ENCODE measurements at places on chromosomes 1 and 21.

GRCh38 chr1:206742719-206743383, 27.7 kb upstream of the IL19 start:
- no peak for DNase-seq

GRCh38 chr1:192580351-192580962, 4.9 kb downstream of the RGS1 start:
- DNase-seq, result peak; percentile 82

- DNase-seq, result peak; percentile 64
Measured at GRCh38 chr1:113307771-113308445, 82.4 kb upstream of the MAGI3 start.

- no peak for DNase-seq
Measured at GRCh38 chr1:12485231-12486058, 132.6 kb downstream of the DHRS3 start.

GRCh38 chr1:51847294-51847920, 31.1 kb downstream of the NRDC start:
- DNase-seq, result no peak

GRCh38 chr1:236393681-236394481, at the start of gene EDARADD:
TSS of gene EDARADD (plus strand) at chr1:236394286. CDS start at chr1:236394445, 159 bp downstream.
- peak; percentile 11 for DNase-seq

- no peak for DNase-seq
Measured at GRCh38 chr1:29971703-29972102, 735.4 kb downstream of the PTPRU start.

- DNase-seq, result no peak
Measured at GRCh38 chr1:228210076-228210651, 2.3 kb downstream of the OBSCN start.

DNA sequence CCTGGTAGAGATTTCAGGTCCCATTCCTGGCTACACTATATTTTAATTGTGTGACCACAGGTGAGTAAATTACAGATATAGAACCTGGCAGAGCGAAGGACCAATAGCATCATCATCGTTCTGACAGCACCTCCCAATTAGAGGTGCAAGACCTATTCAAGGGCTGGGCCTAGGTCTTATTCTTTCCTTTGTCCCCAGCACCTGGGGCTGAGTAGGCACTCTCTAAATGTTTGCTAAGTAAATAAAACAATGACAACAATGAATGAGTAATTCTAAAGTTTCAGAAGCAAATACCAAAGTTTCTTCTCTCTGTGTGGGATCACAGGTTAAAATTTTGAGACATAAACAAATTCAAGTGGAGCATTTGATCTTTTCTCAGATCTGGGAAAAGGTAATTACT, 32.7 kb downstream of the BEND5 start:
- no peak for DNase-seq

GRCh38 chr1:229037806-229038405, 233.0 kb upstream of the RAB4A start:
- no peak for DNase-seq

GRCh38 chr1:110464340-110464739, 13.4 kb downstream of the PROK1 start:
- DNase-seq, result peak; percentile 53

- DNase-seq, result no peak
Measured at GRCh38 chr1:243447844-243448243, 192.0 kb downstream of the SDCCAG8 start.

GRCh38 chr1:191675856-191676783, 482.1 kb upstream of the RGS18 start:
- no peak for DNase-seq

GRCh38 chr1:22953740-22954141, 18.9 kb downstream of the LACTBL1 start:
- DNase-seq, result no peak

DNA sequence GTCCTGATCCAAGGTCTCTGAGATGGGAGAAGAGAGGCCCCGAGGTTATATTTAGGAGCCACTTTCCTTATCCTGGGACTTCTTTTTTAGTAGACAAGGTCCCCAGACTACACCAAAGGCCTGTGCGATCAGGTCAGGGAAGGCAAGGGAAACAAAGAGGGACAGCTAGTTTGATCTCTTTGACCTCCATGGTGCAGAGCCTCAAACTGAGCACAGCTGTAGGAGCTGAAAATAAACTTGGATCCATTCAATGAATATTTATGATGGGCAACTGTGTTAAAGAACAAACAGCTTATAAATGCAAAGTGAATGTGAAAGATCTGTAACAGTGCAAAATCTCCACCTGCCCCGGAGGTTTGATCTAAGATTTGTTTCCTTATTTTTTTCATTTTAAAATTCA, 256.6 kb downstream of the DYRK1A start:
- DNase-seq, result no peak

DNA sequence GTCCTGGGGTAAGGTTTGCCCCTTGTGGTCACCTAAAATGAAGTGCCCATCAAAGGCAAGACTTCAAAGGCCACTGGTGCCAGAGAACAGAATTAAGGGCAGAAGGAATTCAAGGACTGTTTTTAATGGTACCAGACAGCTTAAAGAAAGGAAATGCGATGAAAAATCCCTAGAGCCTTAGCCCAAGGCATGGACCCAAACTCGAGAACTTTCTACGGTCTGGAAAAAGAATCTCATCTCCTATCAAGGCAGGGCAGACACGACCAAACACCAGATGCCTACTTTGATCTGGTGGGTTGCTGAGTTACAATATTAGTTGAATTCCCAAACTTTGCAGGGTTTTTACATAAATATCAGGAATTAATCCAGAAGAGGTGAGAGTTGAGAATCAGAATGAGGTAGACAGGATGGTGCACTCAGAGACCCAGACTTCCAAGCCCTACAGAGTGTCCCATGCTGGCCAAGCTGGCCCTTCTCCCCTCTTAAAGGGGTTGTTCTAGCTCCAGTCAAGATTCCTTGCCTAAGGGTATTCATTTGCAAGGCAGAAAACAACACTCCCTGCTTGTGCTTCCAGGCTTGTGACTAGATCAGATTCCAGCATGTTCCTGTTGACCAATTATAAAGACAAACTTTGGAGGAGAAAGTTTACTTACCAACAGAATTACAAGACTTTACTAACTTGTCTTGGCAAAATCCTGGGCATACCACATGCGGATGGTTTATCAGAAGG, 48.0 kb downstream of the EDN2 start:
- no peak for DNase-seq

- peak; percentile 90 for DNase-seq
Measured at GRCh38 chr1:151892190-151892589, 17.1 kb downstream of the THEM4 start.

GRCh38 chr1:218938259-218938658, 235.4 kb upstream of the LYPLAL1 start:
- DNase-seq, result peak; percentile 22

GRCh38 chr1:10774615-10775310, 21.7 kb downstream of the CASZ1 start:
- no peak for DNase-seq

DNA sequence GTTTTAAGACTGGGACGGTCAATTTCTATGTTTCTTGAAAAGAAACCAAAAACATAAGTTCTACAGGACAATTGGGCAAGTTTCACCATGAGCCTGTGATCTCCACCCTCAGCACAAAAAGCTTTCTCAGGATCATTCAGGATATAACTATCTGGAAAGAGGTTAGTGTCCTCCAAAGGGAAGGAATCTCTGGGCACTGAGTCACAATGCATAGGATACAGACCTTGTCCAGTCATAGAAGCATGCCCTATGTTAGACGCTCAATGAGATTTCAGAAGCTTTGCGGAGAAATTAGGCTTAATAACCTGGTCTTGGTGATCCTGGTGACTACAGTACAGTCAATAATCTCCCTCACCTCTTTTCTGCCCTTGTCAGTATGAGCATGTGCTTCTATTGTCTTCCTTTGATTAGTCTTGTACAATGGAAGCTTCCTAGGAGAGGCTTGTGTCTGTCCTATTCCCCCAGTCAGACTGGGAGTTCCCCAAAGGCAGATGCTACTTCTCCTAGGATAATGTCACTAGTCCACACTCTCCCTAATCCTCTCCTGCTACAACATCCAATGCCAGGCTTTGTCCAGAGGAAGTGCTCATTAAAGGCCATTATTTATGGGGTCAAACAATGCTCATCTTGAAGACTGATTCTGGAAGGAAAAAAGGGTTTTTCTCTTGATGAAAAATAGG, 97.4 kb downstream of the KCNH1 start:
- DNase-seq, result no peak

DNA sequence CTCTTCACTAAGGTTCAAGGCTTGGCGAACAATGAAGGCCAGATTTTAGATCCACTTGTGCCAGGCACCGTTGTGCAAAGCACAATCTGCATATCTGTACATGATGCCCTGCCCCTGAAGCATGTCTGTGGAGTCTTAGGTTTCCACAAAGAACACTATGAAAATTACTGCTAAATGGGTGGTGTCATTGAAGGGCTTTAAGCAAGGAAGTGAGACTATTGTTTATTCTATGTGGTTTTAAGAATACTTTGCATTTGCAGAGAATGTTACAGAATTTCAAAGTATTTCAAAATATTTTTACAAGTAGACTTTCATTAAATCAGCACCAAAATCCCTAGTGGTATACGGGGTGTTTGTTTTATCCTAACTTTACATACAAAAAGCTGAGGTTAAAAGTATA, 8.8 kb downstream of the TSEN15 start:
- no peak for DNase-seq

DNA sequence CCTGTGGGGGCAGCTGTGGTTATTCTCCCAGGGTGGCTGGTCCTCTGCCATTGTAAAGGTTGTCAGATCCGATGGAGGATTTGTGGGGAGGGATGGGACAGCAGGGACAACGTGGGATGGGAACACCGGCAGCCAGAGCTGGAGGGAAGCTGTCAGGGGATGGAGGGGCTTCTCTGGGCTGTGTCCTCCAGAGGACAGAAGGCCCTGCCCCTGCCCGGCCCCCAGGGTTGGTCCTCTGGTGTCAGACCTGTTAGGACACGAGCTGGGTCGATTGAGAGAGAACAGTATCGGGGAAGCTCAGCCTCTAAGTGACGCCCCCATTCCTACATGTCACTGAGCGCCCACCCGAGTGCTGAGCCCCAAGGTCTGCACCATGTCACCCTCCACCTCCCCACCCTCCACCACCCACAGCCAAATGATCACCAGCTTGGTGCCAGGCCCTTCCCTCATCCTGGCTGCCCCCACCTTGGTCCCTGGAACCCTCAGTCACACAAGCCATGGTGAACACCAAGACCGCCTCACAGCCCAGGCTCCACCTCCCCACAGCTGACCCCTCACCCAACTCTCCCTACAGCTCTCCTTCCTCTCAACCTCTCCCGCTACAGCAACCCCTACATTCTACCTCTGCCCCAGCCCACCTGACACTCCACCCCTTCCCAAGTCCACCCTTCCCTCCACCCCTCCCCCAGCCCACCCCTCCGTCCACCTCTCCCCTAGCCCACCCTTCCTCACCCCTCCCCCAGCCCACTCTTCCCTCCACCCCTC, 244.4 kb downstream of the MATN1 start:
- no peak for DNase-seq

- peak; percentile 77 for DNase-seq
Measured at GRCh38 chr1:66316464-66317247, 217.3 kb upstream of the SGIP1 start.

- DNase-seq, result peak; percentile 26
Measured at GRCh38 chr1:226654046-226654667, 84.9 kb downstream of the ITPKB start.

- DNase-seq, result no peak
Measured at GRCh38 chr1:55289614-55290013, 74.5 kb upstream of the USP24 start.

GRCh38 chr1:48619539-48619938, 147.5 kb upstream of the SPATA6 start:
- DNase-seq, result no peak

- no peak for DNase-seq
Measured at GRCh38 chr1:912740-913301, 10.9 kb upstream of the SAMD11 start.

GRCh38 chr1:234722904-234723720, 113.1 kb upstream of the IRF2BP2 start:
- peak; percentile 94 for DNase-seq

- DNase-seq, result no peak
Measured at GRCh38 chr1:54459726-54460191, 53.6 kb upstream of the SSBP3 start.

DNA sequence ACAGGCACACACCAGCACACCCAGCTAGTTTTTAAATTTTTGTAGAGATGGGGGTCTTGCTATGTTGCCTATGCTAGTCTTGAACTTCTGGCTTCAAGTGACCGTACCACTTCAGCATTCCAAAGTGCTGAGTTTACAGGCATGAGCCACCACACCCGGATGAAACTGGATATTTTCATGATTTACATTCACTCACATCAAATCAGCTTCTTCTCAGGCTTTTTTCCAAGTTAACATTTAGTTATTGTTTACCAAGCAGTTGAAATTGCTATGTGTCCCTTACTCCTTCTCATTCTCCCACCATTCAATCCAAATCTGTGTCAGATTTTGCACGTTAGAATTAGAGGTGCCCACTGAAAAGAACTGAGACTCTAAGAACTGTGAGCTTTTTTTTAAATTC, 18.4 kb downstream of the RIT1 start:
- peak; percentile 89 for DNase-seq

DNA sequence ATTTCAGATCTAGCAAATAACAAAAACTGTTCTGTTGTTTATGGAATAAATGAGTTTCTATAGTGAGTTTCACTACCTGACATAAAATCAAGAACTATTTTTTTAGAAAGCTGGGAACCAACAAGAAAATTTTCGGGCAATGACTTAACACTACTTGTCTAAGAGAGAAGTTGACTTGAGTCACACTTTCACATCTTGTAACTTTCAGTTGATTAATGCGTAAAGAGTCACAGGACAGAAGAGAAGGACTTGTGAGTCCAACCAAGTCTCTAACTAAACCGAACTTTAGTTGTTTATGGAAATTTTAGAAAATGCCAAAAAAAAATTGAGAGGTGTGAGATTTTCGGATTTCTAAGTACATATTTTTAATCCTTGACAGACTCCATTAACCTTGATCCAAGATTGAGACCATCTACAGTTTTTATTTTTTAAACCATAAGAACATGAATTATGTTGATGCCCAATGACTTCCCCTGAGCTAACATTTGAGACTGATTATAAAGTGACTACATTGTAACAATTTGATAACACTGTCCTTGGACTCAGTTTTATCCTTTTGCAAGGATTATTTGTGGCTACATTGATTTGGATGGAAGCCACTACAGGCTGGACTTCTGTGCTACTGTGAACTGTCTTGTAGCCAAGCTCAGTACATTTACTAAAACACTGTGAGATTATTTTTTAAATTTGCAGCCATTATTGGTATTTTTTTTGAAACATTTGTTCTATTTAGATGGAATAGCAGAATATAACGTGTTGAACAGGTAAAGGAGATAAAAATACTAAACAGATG, 284.0 kb downstream of the PTPRC start:
- no peak for DNase-seq

DNA sequence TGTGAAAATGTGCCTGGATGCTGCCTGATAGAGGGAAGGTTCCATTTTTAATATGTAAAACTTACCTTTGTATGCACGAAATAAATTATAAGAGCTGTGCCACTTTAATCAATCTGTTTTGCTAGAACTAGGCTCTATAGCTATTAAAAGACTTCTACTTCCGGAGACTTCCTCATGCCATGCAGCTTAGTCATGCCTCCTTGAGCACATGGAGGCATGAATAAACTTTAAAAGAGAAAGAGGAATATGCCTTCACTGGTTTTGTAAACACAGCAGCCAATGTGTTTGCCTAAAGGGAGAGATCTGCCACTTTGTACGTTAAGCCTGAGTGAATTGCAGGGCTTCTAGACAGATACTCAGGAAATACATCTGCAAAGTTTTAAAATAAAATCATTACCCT, 604.6 kb downstream of the LRRIQ3 start:
- peak; percentile 14 for DNase-seq
